ENCODE measurements at places on chromosomes 4 and X.

- DNase-seq: no peak
These were observed 56.7 kb downstream of the JAKMIP1 start for GRCh38 chr4:6143603-6144181.

- DNase-seq: no peak
These were observed 80.3 kb downstream of the BANK1 start for GRCh38 chr4:101870874-101871273.

- DNase-seq: no peak
These were observed 28.1 kb upstream of the GLRA3 start for GRCh38 chr4:174856926-174857800.

GRCh38 chr4:184643731-184644130 is 5.5 kb downstream of the CASP3 start:
- no peak for DNase-seq

GRCh38 chr4:100989401-100989800 is 357.9 kb downstream of the PPP3CA start:
- DNase-seq: no peak

DNA sequence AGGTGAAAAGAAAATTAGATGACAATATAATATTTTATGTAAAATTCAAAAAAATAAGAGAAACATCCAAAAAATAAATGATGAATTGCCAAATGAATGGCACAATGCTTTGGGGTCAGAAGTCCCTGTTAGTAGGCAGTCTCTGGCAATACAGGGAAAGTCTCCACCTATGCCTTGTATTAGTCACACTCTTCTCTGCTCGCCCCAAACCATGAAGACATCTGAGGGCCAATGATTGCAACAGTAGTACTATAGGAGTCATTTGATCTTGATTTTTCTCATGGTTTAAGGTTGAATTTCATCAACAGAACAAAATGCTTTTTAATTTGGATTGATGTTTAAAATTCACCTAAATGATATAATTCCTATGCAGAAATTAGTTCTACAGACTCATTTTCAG is 3.9 kb upstream of the PRSS12 start:
- no peak for DNase-seq
